ENCODE measurements at places on chromosomes 2 and 18.

DNA sequence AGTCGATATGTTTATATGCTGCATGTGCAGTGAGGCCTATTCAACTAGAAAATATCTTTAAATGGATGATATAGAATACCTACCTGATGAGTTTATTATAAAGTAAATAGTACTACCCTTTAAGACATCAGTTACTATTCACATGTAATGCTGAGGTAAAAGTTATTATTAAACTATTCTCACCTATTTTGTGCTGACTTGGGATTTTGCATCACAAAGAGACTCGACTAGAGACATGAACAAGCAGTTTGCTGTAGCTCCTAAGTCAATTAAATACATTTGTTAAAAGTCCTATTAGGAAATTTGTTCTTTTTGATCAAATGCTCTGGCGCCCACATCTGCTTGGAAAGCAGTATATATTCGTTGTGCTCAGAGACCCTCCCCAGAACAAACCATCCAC, 164.1 kb downstream of the CCDC85A start:
- no peak for DNase-seq

DNA sequence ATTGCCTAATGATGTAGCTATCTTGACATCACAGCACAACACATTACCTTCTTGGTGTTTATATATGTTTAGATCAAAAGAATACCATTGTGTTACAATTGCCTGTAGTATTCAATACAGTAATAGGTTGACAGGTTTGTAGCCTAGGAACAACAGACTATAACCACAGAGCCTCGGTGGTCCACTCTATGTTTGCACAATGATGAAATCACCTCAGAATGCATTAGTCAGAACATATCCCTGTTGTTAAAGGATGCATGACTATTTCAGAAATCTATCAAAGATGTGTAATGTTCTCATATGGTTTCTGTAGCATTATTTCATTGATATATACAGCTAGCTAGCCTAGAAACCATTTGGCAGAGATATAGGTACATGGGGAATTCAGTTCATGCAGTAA, 8.9 kb downstream of the METTL5 start:
- DNase-seq: no peak

DNA sequence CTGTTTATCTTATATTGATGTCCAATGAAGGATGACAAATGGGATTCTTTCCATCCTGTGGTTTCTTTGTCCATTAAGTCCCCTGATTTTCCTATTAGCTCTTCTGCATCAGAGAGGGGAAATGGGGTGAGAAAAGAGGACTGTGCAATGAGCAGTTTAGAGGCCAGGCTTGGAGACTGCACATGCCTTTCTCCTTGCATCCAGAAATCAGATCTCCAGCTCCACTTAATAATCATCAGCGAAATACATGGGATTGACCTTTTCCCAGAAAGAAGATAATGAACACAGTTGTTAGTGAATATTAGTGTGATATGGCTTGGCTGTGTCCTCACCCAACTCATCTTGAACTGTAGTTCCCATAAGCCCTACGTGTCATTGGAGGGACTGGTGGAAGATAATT, 697.4 kb downstream of the CBLN2 start:
- no peak for DNase-seq

DNA sequence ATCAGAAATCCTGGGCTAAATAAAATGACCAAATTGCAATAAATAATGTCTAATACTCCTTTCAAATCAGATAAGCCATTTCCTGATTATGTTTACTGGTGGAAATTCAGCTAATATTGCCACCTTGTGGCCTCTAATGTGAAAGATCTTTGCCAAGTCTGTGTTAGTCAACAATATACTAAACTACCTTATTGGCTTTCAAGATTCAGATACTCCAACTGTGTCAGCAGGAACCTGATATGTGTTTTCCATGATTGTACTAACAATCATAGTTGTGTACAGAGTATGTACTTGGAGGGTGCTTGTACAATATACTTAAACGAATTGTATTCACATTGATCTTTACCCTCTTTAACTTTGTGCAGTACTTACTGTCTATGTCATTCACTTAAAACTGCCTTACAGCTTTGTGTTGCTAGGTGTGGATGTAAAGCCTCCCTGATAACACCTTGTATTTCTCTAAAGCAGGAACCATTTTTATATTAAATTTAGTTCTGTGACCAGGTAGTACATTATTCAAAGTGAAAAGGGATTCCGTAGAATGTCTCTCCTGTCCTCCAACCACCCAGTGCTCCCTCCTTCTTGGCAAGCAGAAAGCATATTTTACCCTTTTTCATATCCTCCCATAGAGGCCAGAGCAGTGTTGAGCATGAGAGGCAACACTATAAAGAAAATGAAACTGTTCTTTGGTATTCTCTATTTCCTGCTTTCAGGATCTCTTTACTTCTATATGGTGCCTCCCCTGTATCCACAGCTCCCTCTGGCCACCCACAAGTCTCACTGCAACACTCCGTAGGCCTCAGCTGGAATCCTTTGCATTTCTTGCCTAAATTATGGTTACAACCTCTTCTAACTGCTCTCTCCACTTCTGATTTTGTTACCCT, 75.2 kb upstream of the C2orf15 start:
- DNase-seq: peak; percentile 64

GRCh38 chr2:38274286-38275276, 102.5 kb downstream of the ATL2 start:
- DNase-seq: peak; percentile 57

DNA sequence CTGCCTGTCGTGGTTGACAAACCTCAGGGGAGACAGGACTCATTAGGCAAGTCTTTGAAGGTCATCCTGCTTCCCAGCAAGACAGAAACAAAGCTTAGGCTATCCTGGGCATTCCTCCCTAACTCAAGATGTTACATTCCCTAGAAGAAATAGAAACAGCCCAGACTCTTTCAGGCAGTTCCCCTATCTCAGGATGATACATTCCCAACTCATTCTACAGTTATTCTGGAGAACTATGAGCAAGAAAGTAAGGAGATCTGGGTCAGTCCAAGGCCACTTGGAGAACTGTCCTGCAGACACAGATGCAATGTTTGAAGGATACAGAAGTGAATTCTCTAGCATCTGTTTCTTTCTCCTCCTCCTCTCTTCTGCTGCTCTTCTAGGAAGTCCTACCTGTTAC, 220.1 kb upstream of the NCKAP5 start:
- no peak for DNase-seq

DNA sequence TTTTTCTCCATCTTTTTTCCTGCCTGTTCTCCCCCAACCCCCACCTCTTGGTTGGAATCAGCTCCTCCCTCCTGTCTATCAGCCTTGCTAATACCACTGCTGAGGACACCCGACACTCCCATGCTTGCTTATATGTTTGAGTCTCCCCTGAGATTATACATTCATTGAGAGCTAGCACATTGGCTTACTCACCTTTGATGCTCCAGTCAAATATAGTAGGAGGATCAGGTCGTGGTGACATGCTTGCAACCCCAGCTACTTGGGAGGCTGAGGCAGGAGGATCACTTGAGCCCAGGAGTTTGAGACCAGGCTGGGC, 91.5 kb upstream of the CCBE1 start:
- DNase-seq: no peak

GRCh38 chr18:32389191-32389590, 81.5 kb downstream of the GAREM1 start:
- no peak for DNase-seq

DNA sequence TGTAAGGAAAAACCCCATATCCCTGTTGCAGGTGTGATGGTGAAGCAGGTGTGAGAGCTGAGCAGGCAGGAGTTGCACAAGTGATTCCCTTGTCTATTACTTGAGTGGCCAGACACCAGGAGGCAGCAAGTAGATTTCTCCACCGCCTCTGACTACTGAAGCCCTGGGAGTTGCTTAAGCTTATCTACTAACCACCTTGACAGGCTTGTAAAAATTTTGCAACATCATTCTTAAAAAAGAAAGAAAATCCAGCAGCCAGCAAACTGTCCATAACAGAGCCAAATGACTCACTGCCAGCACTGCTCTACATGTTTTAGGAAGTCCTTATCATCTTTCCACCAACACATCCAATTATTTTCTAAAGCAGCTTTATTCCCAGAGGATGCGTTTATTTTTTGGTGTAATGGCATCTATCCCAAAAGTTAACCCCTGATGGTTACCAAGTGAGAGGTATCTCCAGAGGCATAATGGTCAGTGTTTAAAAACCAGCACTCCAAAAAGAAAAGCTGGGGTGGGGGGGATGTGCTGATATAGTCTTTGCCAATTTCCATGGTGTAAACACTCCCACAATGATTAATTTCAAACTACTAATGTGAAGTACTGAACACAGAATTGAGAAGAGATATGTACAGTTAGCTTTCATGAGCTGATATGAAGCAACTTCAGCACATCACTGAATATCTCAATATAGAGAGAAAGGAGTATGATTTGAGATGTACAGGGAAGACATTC, 16.3 kb upstream of the GPR39 start:
- DNase-seq: no peak

DNA sequence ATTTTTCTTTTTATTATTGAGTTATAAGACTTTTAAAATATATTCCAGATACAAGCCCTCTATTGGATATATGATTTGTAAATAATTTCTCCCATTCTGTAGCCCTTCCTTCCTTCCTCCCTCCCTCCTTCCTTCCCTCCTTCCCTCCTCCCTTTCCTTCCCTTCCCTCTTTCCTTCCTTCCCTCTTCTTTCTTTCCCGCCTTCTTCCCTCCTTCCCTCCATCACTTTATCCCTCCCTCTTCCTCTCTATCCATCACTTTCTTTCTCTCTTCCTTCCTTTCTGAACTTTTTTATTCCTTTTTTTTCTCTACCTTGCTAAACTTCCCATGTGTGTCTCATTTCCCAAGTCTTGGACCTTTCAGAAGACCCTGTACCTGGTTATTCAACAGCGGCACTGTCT, 45.5 kb upstream of the ELOA2 start:
- DNase-seq: no peak

DNA sequence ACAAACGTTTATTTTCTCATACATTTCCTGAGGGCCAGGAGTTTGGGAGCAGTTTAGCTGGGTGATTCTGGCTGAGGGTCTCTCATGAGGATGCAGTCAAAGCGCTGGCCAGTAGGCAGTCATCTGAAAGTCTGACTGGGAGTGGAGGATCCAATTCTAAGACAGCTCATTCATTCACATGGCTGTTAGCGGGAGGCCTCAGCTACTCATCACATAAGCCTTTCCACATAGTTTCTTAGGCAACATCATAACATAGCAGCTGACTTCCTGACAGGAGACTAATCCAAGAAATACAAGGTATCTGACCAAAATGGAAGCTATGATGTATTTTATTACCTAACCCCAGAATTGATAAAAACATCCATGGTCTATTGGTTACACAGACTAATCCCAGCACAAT, 2.9 kb upstream of the MRPL44 start:
- no peak for DNase-seq

GRCh38 chr18:62001396-62001795, 108.6 kb upstream of the RNF152 start:
- no peak for DNase-seq

- DNase-seq: no peak
Measured at GRCh38 chr2:238711346-238711745, 136.5 kb upstream of the TWIST2 start.

- DNase-seq: no peak
Measured at GRCh38 chr18:46252759-46253158, 148.6 kb downstream of the HAUS1 start.

GRCh38 chr2:191218292-191218898, 26.8 kb upstream of the MYO1B start:
- peak; percentile 27 for DNase-seq

DNA sequence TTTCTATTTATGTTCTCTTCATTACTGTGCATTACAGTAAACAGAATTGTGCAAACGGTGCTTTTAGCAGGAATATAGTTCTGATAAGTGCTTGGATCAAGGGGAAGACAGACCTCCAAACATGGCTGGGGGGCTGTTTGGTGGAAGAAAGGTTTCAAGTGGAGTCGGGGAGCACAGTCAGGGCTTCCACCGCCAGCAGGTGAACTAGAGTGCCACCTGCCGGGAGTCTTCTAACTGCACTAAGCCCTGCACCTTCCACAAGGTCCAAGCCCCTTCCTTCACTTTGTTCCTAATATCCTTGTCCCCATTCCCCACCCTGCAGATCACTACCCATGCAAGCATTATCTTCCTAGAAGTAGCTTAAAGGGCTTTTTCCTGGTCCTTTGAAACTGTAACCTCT, 11.1 kb downstream of the ONECUT2 start:
- peak; percentile 10 for DNase-seq

DNA sequence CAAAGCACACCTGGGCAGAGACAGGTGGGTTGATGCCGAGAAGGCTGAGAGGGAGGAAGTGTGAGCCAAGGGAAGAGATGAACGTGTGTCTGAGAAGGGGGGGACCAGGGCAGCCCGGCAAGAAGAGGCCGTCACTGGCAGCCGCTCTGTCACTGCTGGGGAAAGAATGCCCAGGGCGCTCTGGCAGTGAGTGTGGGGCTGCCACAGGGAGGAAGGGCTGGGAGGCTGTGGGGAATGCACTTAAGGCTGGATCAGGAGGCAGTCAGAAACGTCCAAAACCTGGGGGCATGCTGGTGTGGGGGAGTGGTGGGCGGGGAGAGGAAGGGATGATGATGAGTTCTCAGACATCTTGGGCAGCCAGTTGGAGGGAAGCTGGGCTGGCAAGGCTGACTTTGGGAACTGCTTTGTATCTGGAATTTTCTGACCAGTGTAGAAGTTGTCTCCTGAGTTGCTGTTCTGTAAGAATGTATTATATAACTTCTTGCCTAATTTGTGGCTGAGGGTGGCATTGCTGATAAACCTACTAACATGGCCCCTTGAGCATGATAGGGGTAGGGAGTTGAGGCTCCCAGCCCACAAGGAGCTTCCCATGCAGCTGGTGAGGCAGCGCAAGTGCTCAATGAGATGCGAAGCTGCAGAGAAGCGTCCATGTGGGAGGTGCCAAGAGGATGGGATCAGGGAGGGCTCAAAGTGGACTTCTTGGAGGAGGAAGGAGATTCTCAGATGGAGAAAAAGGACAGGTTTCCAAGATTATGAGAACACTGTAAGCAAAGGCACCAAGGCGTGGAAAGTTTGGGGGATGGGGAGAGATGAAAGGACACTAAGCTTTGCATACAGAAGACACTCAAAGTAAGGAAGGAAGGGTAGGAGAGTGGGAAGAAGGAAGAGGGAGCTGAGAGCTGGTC, 185.1 kb upstream of the HAAO start:
- DNase-seq: no peak

DNA sequence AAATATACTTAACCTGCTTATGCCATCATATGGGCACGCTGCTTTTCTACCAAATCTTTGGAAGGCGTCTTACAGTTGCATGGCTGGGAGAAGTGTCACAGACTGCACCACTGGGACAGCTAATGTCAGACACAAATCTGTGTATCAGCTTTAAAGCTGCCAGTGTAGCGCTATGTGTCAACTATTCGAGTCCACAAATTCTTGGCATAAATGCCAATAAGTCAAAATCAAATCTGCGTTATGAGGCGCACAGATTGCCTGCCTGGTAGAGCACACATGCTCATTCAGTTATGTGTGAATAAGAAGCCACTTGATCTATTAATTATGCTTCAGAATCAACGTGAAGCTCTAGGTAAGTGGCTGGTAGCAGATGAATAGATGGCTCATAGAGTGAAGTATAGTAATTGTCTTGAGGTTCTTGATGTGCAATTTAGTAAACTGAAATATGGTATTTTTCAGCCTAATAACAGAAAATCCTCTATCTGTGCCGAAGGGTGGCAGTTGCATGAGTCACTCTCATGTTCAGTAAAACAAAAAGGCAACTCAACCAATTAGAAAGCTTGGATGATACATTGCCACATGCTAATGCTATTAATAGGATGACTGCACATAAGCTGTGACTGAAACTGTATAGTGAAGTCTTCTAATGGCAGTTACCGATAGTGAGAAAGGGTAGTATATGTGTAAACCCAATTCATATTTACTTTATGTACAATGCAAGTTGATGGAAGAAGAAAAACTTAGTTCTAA, 52.0 kb downstream of the DCC start:
- no peak for DNase-seq

Data from NCI-H1105 (cell line).